ENCODE measurements at places on chromosomes 1 and 21. TPM values are rescaled to one million over a fixed set of nuclear protein-coding genes. Genes with fewer than 3 reads are reported as not detected.

GRCh38 chr1:187417520-187417919, 588.8 kb downstream of the PLA2G4A start:
- no peak for DNase-seq
- H3K4me3 ChIP-seq: no peak overlapping the region
- no peaks in the 10 kb centered on the region for H3K4me1 ChIP-seq

GRCh38 chr1:1407636-1408318, 684 bp upstream of the MRPL20 start:
- H3K27me3 ChIP-seq: no peaks in the 10 kb centered on the region
- peak overlapping the region; percentile 18 for H3K27ac ChIP-seq
- H3K4me3 ChIP-seq: peak overlapping the region; percentile 88
- peaks cover 21% of the 10 kb centered on the region for H3K4me1 ChIP-seq

The MYOG gene
- 371 TPM for polyA plus RNA-seq

DNA sequence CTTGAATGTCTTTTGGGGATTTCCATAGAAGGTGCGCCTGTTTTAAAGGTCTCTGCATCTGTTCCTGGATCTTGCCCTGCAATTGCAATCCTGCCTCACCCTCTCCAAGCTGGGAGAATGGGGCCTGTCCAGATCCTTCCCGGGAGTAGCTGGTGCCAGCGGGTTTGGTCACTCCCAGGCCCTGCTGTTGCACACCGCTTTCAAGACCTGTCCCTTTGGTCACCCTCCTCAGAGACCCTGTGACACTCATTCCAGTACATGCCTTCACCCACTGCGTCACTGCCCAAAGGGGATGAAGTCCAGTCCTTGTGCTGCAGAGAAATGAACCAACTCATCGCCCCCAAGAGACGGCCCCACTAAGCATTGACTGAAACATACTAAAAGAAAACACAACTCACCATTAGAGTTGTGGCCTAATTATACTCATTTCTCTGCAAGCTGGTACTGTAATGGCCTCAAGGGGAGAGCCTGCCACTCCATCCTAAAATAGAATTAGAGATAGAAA, 1.9 kb upstream of the IRF2BP2 start:
- H3K4me1 ChIP-seq: peaks cover 43% of the 10 kb centered on the region
- peaks cover 15% of the 10 kb centered on the region for H3K36me3 ChIP-seq
- peak overlapping the region; percentile 100 for H3K27ac ChIP-seq
- H3K27me3 ChIP-seq: no peaks in the 10 kb centered on the region
- no peak for DNase-seq
- no peak overlapping the region for H3K4me3 ChIP-seq

The OR2T35 gene
- not detected for polyA plus RNA-seq

The MSH4 gene
- 0.65 TPM for polyA plus RNA-seq

The PADI1 gene
- 0.53 TPM for polyA plus RNA-seq
